ENCODE measurements at places on chromosomes 2 and 18. TPM values are rescaled to one million over a fixed set of nuclear protein-coding genes. Genes with fewer than 3 reads are reported as not detected.

Gene RSAD2
- total RNA-seq = 0.72 TPM

GRCh38 chr18:78238404-78239089 lies 741.1 kb upstream of the SALL3 start:
- no peak for DNase-seq

- no peak for DNase-seq
Measured at GRCh38 chr2:43139501-43139900, 86.9 kb downstream of the ZFP36L2 start.

Gene CFAP65
- total RNA-seq = 0.05 TPM

DNA sequence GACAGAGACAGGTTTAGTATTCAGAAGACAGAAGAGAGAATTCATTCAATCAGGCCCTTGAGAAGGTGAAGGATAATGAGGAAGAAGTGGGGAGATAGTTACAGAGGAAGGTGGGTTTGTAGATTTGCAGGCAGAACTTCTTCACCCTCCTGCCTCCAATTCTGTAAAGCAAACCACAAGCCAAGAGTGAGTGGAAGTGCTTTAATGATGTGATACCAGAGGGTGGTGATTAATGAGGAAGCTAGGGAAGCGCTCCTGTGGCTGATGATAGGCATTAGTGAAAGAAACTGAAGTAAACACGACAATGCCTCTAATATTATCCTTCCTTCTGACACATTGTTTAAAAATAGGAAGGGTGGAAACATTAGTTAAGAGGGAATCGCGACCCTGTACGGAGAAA lies 78.2 kb downstream of the CAPN13 start:
- no peak for DNase-seq

GRCh38 chr2:228197504-228197903 lies 16.0 kb upstream of the SPHKAP start:
- DNase-seq = no peak

Gene REEP1
- total RNA-seq = 5.7 TPM

Gene POTEJ
- total RNA-seq = not detected
